Fibroblast of pulmonary artery (primary cell): ENCODE measurements at places on chromosomes 3 and 15.

DNA sequence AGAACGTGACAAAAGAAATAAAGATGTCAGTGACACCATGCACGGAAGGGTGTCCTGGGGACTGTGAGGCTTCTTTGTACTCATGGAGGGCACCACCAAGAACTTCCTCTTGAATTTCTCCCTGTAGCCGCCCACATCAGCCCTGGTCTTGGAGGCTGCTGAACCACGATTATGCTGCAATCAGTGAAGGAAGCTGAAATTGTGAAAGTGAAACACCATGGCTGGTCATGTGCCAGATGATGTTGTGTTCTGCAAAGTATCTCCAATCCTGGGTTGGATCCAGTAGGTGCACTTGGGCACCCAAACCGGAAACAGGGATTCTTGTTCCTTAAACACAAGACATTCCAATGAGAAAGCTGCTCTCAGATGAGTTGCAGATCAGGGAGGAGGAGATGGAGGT, 104.4 kb upstream of the GOLGA6L6 start:
- DNase-seq: no peak

GRCh38 chr3:11660242-11660641, 16.5 kb upstream of the VGLL4 start:
- no peak for DNase-seq

GRCh38 chr3:193029800-193030199, 112.1 kb upstream of the MB21D2 start:
- no peak for DNase-seq

- no peak for DNase-seq
These were observed 223.4 kb upstream of the GADL1 start for GRCh38 chr3:31117854-31118253.

DNA sequence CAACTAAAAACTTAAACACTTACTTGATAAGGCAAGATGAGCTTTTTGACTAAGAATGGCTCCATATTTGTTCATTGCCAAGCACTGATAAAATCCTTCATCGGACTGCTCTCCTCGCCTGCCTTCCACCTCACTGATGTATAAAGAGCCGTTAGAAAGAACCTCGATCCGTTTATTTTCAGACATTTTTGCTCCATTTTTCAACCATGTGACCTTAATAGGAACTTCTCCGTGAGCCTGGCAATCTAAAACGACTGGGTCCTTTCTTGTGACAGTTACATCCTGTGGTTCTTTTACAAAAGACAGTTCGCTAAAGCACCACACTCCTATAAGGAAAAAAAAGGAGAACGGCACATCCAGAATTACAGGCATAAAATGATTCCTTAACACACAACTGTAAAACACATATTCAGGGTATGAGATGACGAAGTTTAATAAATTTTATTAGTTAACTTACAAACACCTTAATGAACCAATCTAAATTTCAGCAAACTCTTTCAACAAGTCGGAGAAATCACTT, 2.5 kb downstream of the PRTG start:
- DNase-seq: no peak
